ENCODE measurements at places on chromosomes 7 and 10. TPM values are rescaled to one million over a fixed set of nuclear protein-coding genes. Genes with fewer than 3 reads are reported as not detected.

DNA sequence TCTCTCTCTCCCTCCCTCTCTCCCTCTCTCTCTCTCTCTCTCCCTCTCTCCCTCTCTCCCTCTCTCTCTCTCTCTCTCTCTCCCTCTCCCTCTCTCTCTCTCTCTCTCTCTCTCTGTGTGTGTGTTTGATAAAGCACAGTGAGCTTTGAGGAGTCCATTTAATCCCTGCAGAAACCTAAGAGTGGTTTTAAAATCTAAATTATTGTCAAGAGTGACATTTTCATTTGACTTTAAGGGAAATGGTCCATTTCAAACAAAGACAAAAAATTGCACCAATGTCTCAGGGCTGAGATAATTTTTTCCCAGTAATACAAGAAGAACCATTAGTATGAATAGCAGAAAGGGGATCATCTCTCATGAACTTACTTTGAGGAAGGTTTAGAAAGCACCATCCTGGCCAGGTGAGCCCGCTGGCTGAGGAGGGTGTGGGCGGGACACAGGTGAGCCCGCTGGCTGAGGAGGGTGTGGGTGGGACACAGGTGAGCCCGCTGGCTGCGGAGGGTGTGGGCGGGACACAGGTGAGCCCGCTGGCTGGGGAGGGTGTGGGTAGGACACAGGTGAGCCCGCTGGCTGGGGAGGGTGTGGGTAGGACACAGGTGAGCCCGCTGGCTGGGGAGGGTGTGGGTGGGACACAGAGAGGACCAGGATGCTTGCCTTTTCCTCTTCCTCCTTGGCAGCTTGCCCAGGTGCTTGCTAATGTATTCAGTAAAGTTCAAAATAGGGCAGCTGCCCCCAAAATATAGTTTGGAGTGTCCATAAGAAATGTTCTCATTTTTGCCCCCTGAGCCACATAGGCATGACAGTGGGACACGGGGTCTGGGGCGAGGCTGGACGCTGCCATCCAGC, 125.0 kb downstream of the DNAJB6 start:
- H3K27me3 ChIP-seq: 0 out of 2 replicates have a peak, but pooled peaks cover 6% of the 10 kb centered on the region
- DNase-seq: no peak
- no peak overlapping the region for H3K4me3 ChIP-seq
- H3K4me1 ChIP-seq: 0 out of 2 replicates have a peak, but pooled peaks cover 3% of the 10 kb centered on the region
- H3K36me3 ChIP-seq: no peaks in the 10 kb centered on the region
- H3K27ac ChIP-seq: no peak overlapping the region

- H3K27me3 ChIP-seq: peaks cover 33% of the 10 kb centered on the region
- H3K36me3 ChIP-seq: no peaks in the 10 kb centered on the region
- no peak for DNase-seq
- no peak overlapping the region for H3K4me3 ChIP-seq
Observed at GRCh38 chr7:78279032-78279431, 480.5 kb downstream of the PHTF2 start.

DNA sequence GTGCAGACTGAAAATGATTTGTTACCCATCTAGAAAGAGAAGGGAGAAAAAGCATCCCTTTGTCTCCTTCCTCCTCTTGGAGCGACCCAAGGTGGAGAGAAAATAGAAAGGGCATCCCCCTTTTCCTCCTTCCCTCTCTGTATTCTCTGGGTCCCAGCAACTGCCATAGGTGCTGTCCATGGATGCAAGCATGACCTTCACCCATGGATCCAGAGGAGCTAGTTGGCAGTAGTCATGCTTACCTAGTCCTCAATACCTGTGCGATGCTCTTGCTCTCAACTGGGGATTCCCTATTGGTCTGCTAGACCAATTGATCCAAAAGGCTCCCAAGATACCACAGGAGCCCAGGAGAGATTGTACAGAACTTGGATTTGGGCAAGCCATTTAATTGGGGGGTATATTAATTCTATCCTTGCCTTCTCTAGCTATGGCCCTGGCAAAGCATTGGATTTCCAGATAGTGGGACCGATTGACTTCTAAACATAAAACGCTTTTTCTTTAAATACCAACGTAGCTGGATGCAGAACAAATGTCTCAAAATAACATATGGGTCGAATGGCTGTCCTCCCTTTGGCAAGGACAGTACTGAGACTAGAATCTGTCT, 547.8 kb upstream of the IGFBP3 start:
- H3K4me3 ChIP-seq: no peak overlapping the region
- peak; percentile 51 for DNase-seq
- no peaks in the 10 kb centered on the region for H3K36me3 ChIP-seq
- no peaks in the 10 kb centered on the region for H3K4me1 ChIP-seq

GRCh38 chr10:77220150-77220549, 417.5 kb downstream of the KCNMA1 start:
- no peak overlapping the region for H3K4me3 ChIP-seq
- H3K36me3 ChIP-seq: no peaks in the 10 kb centered on the region
- no peak for DNase-seq
- H3K27me3 ChIP-seq: peaks cover 44% of the 10 kb centered on the region

- no peaks in the 10 kb centered on the region for H3K4me1 ChIP-seq
- no peaks in the 10 kb centered on the region for H3K36me3 ChIP-seq
- H3K27ac ChIP-seq: no peak overlapping the region
- peaks cover 47% of the 10 kb centered on the region for H3K27me3 ChIP-seq
- H3K4me3 ChIP-seq: no peak overlapping the region
- no peak for DNase-seq
Observed at GRCh38 chr7:78125884-78126283, 327.3 kb downstream of the PHTF2 start.

DNA sequence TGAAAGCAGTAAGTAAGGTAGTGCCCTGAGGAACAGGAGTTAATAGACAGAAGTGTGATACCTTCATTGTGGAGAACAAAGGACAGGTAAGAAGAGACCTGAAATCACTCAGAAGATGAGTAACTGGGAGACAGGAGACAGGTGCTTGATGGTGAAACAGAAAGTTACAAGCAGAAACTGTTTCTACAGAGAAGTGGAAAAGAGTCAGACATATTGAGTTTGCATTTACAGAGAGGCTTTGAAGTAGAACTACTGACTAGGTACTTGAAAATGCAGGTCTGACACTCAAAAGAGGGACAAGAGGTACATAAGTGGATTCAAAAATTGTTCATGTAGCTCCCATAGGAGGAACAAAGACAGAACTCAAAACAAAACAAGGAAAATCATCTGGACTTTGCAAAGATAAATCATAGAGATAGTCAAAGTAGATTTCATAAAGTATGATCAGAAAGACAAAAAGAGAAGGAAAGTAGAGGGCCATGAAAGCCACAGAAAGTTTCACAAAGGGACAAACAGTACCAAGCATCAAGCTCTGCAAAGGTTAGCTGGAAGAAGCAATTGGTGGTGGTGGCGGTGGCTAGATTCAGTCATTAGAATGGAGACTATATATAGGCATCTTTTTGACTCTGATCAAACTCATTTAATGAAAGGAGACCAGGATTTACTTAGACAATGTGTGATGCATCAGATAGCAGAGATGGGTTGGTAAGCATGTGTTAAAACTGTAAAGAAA, 198.4 kb downstream of the PCLO start:
- no peak for DNase-seq
- H3K4me3 ChIP-seq: no peak overlapping the region
- no peaks in the 10 kb centered on the region for H3K4me1 ChIP-seq
- no peaks in the 10 kb centered on the region for H3K36me3 ChIP-seq

DNA sequence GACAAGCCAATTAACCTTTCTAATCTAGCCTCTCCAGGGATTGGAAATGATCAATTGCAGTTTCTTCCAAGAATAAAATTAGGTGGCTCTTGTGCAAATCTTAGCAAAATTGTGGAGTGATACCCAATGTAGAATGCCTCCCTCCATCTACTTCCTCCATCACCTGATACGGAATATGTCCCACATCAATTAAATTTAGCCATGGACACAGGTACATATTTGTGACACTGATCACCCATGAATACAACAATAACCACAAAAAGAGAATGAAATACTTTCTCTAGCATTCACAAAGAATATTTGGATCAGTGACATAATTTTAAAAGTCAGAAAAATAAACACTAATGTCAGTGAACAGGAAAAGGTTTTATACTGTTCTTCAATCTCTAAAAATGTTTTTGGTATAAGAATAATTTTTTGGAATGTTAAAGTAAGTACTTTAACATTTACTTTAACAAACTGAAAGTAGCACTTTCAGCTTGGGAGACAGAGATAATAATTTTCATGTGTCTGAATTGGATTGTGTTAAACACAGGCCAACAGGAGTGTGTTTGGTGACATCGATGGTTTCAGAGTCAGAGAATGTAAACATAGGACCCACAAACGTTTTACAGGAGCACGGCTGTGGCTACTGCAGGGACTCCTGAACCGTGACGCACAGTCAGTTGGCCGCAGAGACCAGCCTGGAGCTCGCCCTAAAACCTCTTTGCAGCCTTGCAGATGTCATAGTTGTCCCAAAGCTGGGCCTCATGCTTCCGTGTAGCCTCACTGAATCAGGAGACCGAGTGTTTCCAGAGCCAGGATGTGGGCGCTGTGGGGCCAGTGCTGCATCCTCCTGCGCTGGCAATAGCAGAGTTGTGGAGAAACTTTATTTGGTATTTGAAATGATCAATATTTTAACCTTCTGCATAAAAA, 7.2 kb downstream of the RBM20 start:
- no peak overlapping the region for H3K4me3 ChIP-seq
- no peak overlapping the region for H3K27ac ChIP-seq
- DNase-seq: no peak
- no peaks in the 10 kb centered on the region for H3K4me1 ChIP-seq

DNA sequence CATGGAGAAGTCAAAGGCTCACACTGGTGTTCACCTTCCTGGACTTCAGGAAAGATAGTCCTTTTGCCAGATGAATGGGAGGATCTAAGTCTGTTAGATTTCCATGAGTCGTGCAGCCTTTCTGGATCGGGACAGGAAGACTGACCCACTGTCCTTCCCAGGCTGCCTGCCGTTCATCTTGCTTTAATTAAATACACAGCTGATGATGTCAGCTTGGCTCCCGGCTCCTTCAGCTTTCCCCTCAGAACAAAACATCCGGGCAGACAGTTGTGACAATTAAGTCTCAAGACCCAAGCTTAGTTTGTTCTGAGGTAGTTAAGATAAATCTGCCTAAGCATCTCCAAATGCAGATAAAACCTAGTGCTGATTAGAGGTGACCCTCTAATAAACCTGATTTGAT, 58.6 kb downstream of the AUTS2 start:
- no peak overlapping the region for H3K4me3 ChIP-seq
- no peak overlapping the region for H3K27ac ChIP-seq
- no peaks in the 10 kb centered on the region for H3K4me1 ChIP-seq
- no peaks in the 10 kb centered on the region for H3K27me3 ChIP-seq
- no peak for DNase-seq

DNA sequence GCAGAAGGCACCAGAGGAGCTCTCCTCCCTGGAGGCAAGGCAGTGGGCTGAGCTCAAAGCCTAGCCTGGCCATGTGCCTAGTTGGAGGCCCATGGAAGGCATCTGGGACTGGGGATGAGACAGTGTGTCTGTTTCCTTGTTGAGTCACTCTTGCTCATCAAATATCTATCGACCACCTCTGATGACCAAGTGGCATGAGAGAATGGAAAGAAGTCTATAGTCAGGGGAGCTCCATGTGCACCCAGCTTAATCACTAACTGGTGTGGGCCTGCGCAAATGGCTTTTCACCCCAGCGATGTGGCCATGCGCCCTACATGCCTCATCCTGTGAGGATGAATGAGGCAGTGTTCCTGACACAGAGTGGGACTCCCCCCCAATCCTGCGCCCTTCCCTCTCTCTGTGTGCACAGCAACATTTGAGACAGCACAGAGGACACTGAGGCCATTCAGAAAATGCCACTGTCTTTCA, 229.9 kb downstream of the RPS24 start:
- no peak for DNase-seq
- H3K4me3 ChIP-seq: no peak overlapping the region
- H3K27me3 ChIP-seq: no peaks in the 10 kb centered on the region
- peaks cover 11% of the 10 kb centered on the region for H3K4me1 ChIP-seq

DNA sequence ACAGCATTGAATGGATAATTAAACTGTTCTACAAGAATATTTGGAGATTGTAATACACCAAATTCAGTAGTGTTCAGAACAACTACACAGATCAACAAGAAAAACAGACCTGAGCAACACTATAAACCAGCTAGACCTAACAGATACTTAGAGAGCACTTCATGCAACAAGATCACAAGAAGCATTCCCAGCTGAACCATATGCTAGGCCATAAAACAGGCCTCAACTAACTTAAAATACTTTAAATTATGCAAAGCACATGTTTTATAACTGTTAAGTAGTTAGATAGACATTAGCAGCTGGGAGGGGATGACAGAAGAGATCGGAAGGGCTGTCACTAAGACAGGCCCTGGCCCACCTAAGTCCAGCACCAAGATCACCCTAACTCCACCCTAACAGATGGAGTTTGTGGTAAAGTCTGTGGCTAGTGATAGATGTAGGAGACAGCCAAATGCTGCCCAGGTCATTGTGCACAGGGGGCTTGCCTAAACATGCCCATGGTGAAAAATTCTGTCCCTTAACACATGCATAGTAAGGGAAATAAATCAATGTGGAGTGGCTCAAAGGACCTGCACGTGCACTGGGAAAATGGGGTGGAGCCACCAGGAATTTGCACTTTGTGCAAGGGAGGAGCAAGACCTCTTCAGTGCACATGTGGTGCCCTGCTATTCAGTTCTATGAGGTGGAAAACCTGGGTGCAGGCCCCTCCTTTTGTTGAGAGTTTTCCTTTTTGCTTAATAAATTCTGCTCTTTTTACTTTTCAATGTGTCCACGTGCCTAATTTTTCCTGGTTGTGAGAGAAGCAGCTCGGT, 567.8 kb upstream of the NRG3 start:
- no peak overlapping the region for H3K4me3 ChIP-seq
- H3K27ac ChIP-seq: no peak overlapping the region
- H3K4me1 ChIP-seq: no peaks in the 10 kb centered on the region
- H3K27me3 ChIP-seq: no peaks in the 10 kb centered on the region
- DNase-seq: no peak
- no peaks in the 10 kb centered on the region for H3K36me3 ChIP-seq

- H3K27ac ChIP-seq: no peak overlapping the region
- no peak overlapping the region for H3K4me3 ChIP-seq
- no peak for DNase-seq
Observed at GRCh38 chr10:123837756-123838155, 53.9 kb downstream of the CPXM2 start.

- no peaks in the 10 kb centered on the region for H3K36me3 ChIP-seq
- no peak overlapping the region for H3K27ac ChIP-seq
- no peak overlapping the region for H3K4me3 ChIP-seq
Observed at GRCh38 chr7:111605246-111605645, 43.0 kb upstream of the IMMP2L start.

GRCh38 chr7:34928560-34928959, 108.7 kb downstream of the DPY19L1 start:
- H3K27ac ChIP-seq: no peak overlapping the region
- H3K4me3 ChIP-seq: no peak overlapping the region
- DNase-seq: no peak
- H3K36me3 ChIP-seq: no peaks in the 10 kb centered on the region

DNA sequence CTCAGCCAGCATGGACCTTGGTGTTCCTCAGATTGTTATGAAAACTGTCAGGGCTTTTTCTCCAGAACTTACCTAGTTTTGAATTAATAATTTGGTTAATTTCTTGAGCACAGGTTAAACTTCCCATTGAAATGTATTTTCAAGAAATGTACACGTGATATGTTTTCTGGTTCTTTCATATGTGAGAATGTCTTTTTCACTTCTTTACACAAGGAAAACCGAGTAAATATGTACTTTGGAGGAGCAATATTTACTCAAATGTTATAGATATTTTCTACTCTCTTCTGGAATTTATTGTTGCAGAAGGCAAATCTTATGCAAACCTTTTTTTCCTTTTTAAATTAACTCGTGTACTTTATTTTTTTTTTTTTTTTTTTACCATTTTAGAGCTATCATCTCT, 134.3 kb downstream of the AHR start:
- no peaks in the 10 kb centered on the region for H3K4me1 ChIP-seq
- H3K4me3 ChIP-seq: no peak overlapping the region
- H3K36me3 ChIP-seq: no peaks in the 10 kb centered on the region
- no peak for DNase-seq

The COG5 gene
- total RNA-seq: 30.7 TPM

The NUDT1 gene
- total RNA-seq: 47.4 TPM

The NANOS1 gene
- 1.5 TPM for total RNA-seq

The HSPA12A gene
- 19.8 TPM for total RNA-seq

The DNAJC12 gene
- 4.3 TPM for total RNA-seq

Data from HCT116 (cell line).